ENCODE measurements at places on chromosomes 12 and 14. TPM values are rescaled to one million over a fixed set of nuclear protein-coding genes. Genes with fewer than 3 reads are reported as not detected.

SLC7A7 gene
- 0.27 TPM for total RNA-seq

DNA sequence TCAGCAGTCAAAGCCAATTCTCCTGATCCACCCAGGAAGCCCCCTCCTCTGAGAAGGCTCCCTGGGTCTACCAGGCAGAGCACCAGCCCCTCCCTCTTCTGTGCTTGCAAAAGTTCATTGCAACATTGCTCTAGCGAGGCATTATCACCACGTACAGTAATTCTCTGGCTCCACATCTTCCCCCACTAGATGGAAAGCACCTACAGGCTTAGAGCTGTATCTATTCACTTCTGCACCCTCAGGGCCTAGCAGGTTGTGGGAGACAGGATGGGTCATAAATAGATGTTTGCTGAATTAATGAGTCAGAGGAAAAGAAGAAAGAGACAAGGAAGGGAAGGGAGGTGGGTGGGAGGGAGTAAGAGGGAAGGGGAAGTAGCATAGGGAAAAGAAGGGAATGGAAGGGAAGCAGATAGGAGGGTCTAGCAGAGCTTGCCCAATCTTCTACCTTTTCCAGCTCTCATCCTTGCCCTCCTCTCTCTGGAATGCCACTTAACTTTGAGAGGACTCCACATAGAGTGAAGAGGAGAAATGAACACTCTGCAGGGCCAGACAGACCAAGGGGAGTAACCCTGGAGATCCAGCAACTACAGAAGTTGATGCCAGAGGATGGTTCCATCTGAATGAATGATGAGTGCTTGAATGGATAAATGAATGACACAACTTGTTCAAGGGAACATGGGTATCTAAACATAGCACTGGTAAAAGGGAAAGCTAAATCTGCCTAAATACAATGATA lies 42.0 kb upstream of the NT5DC3 start:
- no peak overlapping the region for H3K27ac ChIP-seq
- H3K36me3 ChIP-seq, result no peaks in the 10 kb centered on the region
- H3K4me3 ChIP-seq, result no peak overlapping the region
- H3K27me3 ChIP-seq, result no peaks in the 10 kb centered on the region
- H3K4me1 ChIP-seq, result peaks cover 3% of the 10 kb centered on the region
- no peak for DNase-seq

MGAT4C gene
- total RNA-seq, result not detected

GRCh38 chr14:49092345-49092744 lies 493.8 kb downstream of the RPS29 start:
- H3K27me3 ChIP-seq, result no peaks in the 10 kb centered on the region
- no peaks in the 10 kb centered on the region for H3K4me1 ChIP-seq
- no peak overlapping the region for H3K27ac ChIP-seq
- no peak overlapping the region for H3K4me3 ChIP-seq

All from HCT116 (cell line).